ENCODE measurements at places on chromosomes 2 and 18.

GRCh38 chr2:16226943-16227664 is 286.8 kb downstream of the MYCN start:
- no peak for DNase-seq

GRCh38 chr18:37604032-37604431 is 38.4 kb upstream of the CELF4 start:
- no peak for DNase-seq

DNA sequence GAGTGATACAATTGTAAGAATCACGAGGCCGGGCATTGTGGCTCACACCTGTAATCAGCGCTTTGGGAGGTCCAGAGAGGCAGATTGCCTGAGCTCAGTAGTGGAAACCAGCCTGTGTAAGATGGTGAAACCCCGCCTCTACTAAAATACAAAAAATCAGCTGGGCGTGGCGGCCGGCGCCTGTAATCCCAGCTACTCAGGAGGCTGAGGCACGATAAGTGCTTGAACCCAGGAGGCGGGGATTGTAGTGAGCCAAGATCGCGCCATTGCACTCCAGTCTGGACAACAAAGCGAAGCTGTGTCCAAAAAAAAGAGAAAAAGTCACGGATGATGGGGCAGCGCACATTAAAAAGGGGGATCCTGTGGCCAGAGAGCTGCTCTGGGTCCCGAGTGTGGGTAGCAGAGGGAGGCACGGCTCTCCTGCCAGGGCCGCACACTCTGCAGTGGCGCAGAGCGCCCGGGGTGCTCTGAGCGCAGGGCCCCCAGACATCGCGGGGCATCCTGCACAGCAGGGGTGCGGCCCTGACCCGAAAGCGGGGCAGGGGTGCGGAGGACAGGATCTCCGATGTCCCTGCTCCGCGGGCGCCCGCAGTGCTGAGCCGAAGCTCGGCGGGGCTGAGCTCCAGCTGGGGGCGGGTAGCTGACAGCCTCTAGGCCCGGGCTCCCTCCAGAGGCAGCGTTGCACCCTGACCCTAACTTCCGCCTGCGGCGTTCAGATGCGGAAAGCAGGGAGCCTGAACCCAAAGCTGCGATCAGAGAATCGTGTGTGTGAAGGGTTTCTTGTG is 30.4 kb upstream of the RAB6D start:
- peak; percentile 5 for DNase-seq

- no peak for DNase-seq
Measured at GRCh38 chr2:213152888-213153287, 1.5 kb upstream of the IKZF2 start.

GRCh38 chr2:46277431-46278190 is 19.6 kb upstream of the EPAS1 start:
- no peak for DNase-seq
